ENCODE measurements at places on chromosomes 2 and 18.

- no peak for DNase-seq
These were observed 78.4 kb downstream of the CTNNA2 start for GRCh38 chr2:79591281-79591680.

DNA sequence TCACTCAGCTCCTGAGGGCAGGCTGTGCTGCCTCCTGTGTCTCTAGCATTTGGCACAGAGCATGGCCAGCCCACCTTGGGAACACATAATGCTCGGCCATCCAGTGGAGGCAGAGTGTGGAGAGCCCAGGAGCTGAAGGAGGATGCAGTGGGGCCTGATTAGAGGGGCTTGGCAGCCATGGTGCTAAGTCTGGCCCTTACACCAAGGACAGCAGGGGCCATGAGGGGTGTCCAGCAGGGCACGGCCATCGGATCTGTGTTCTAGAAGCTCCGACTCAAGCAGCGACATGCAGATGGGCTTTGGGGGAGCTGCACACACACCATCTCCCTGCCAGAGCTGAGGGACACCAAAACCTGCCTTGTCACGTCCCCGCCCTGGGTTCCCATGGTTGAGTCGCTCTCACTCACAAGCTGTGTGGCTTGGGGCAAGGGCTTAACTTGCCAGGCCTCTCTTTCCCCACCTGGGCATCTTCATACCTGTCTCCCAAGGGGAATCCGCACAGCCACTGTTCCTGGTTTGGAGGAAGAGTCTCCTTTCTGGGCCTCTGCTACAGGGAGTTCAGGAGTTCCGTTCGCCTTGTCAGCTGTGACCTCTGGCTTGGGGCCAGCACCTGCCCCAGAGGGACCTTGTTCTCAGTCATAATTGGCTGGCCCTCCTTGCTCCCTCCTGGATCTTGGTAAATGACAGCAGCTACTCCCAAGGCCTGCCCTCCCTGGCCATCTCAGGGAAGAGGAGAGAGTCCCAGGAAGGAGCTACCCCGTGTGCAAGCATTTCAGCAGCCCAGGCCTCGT is 1.3 kb upstream of the TOGARAM2 start:
- no peak for DNase-seq

DNA sequence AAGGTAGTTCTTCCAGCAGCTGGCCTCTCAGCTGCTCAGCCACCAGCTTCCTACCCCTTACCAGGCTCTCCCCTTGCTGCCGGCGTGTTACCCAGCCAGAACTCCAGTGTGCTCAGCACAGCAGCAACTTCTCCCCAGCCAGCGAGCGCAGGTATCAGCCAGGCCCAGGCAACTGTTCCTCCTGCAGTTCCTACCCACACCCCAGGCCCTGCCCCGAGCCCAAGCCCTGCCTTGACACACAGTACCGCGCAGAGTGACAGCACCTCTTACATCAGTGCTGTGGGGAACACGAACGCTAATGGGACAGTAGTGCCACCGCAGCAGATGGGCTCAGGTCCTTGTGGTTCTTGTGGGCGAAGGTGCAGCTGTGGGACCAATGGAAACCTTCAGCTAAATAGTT is 52.0 kb downstream of the ZCCHC2 start:
- DNase-seq, result no peak

GRCh38 chr18:41966943-41967342 is 11.9 kb downstream of the PIK3C3 start:
- no peak for DNase-seq

DNA sequence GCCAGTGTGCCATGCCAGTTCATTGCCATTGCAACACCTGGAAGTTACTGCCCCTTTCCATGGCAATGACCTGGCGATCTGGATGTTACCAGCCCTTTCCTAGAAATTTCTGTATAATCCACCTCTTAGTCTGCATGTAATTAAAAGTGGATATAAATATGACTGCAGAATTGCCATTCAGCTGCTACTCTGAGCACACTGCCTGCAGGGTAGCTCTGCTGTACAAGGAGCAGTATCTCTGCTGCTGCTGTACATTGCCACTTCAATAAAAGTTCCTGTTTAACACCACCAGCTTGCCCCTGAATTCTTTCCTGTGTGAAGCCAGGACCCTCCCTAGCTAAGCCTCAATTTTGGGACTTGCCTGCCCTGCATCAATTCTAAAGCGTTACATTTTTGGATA is 17.4 kb upstream of the GULP1 start:
- DNase-seq, result no peak

- DNase-seq, result no peak
These were observed 45.4 kb downstream of the TTN start for GRCh38 chr2:178761759-178762371.

- DNase-seq, result no peak
These were observed 3.8 kb downstream of the ACTG2 start for GRCh38 chr2:73896362-73897239.

DNA sequence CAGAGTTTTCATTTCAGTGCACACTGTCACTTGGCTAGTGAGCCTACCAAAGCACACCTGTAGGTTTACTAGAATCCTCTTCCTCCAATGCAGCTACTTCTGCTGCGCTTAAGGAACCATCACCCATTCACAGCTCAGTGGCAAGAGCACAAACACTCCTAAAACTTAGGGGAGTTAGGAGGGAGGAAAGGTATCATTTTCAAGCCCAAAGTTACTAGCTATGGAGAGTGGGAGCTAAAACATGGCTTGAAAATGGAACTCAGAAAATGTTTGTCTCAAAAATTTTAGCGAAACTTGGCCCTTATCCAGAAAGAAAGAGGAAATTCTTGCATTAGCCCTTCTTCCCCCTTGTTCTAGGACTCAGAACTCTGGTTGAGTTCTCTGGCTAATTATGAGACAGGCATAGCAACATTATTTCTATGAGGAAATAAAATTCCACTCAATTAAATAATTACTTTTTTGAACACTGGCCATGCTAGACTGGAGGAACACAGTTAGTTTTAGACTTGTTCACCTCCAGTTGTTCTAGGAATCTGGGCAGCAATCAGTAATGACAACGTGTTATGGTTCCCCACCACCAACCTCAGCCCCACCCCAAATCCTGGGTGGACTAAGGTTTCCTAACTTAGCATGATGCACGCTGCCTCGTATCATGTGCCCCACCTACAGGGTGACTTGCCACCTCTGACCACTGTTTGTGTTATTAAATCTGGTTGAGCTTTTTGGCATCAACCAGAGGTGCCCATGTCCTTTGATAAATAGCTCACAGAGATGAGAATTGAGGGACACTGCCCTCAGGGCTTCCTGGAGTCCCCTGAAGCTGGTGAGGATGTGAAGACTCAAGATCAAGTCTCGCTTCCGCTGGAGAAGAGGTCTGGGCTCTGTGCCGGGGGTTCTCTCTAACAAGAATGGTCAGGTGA is 32.8 kb downstream of the LPIN2 start:
- DNase-seq, result no peak

DNA sequence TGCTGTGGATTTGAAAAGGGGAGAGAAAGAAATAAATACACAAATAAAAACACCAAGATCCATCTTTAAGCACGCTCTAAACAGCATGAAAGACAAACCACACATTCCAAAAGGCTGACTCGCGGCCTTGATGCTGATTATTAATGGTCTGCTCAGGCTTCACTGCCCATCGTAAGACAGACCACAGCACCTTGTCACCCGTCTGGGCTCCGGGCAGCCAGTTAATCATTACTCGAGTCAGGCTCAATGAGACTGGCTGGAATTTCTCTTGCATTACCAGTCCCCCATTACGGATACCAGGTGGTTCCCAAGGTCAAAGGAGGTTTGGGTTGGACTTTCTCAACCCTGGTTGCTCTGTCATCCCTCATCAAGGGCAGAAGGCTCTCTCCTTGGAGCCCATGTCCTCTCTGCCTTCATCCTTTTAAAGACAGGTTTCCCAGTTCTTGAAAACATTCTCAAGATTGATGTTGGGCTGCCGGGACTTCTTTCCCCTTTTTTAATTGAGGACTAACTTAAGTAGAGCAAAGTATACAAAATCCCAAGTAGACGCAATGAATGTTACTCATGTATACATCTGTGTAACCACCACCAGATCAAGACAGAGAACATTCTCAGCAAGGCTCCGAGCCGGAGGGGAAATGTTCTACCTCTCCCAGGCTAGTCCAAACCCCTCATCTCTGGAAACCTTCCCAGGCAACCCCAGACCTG is 8.1 kb downstream of the SMAD7 start:
- no peak for DNase-seq

DNA sequence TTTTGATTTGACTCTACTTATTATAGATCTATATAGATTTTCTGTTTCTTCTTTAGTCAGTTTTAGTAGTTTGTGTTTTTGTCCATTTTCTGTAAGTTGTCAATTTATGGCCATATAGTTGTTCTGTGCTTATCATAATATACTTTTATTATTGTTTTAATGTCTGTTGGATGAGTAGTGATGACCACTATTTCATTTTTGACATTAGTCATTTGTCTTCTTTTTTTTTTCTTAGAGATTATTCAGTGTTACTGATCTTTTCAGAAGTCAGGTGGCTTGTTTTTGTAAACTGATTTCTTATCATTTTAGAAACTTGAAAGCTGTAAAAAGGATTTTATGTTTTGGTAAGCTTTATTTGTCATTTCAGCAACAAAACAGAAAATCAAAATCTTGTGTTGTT is 57.3 kb downstream of the EPC2 start:
- DNase-seq, result no peak

GRCh38 chr2:195319112-195319460 is 337.9 kb upstream of the SLC39A10 start:
- DNase-seq, result no peak

DNA sequence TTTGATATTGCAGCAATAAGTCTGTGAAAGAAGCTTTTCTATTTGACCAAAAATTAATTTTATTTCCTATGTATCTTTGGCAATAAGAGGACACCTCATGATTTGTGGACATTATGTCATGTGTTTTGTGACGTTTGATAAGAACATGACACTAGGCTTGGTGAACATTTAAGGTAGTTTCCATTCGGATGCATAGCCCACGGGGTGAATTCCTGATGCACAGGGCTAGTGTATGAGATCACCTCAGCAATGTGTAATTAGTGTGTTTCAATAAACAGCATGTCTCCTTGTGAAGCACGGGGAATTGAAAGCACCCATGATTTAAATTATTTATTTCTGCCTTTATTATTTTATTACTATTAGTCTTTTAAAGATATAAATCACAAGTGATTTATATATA is 146.1 kb upstream of the LINC00305 start:
- DNase-seq, result no peak

GRCh38 chr2:42169874-42170521 is 845 bp downstream of the EML4 start:
- peak; percentile 16 for DNase-seq

DNA sequence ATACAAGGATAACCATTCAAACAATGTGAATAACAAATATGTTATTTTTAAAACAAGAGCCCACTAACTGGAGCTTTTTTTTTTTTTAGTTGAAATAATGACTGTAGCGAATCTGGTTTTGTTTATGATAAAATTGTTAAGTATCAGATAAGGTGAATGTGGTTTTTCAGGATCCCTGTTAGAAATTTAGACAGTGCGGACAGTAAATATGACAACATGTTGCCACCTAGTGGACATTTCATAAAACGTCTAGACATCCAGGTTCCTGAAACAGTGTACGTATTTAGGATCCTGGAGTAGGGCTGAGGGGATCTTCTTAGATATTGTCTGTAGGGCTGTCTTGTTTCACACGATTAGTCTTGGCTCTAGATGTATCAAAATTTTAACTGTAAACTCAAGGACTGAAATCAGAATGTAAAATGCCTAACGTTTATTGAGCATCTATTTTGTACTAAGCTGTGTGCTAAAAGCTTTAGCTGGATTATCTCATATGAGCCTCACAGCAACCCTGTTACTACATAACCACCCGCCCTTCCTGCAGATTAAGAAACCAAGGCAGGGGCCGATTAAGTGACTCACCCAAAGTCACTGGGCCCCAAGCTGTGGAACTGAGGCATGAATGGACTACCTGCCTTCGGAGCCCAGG is 23.9 kb upstream of the CCDC68 start:
- DNase-seq, result no peak

DNA sequence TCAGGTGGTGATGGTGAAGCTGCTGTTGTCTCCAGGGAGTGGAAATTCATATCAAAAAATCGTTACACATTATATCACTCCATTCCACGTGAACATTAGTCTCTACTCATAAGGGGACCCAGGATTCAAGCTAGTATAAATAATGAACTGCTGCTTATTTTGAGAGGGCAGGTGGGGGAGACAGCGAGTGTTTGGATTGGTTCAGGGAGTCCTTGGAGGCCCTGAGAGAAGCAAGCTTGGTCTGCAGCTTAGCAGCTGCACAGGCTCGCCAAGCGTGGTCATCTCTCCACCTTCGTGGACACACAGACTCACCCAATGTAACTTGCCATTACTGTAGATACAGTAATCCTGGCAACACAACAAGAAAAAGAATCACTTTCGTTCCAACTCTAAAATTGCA is 177.6 kb downstream of the ZNF521 start:
- no peak for DNase-seq
